ENCODE measurements at places on chromosomes 3 and 15. TPM values are rescaled to one million over a fixed set of nuclear protein-coding genes. Genes with fewer than 3 reads are reported as not detected.

DNA sequence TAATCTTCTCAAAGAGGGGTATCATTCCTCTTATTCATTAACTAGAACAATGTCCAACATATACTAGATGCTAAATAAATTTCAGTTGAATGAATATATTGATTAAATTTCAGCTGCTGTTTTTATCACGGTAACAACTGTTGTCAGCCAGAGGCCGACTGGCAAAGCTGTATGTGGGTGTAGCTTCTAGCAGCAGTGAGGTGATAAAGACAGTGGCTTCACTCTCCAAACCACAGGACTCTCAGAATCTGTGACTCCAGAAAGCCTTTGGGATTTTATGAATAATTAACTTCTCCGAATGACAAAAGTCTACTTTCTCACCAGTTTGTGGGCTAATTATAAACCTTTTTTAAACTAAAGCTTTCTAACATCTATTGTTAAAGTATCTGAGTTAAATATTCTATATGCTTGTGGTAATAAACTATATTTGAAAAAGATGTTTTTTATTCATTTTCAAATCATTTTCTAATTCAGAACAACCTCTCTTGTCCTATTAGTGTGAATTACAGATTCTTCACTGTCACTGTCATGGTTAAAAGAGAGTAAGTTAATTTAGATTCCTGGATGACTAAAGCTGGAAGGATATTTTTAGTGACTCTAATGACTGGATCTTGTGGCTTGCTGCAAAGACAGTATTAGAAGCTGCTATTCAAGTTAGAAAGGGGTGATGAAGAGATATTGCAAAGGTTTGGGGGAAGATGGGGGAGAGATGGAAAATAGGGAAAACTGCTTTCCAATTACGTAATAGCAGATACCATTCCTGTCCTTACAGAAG, 796.4 kb upstream of the ARPP21 start:
- DNase-seq = no peak

GRCh38 chr3:177201700-177202397, 4.6 kb upstream of the TBL1XR1 start:
- DNase-seq = no peak

DNA sequence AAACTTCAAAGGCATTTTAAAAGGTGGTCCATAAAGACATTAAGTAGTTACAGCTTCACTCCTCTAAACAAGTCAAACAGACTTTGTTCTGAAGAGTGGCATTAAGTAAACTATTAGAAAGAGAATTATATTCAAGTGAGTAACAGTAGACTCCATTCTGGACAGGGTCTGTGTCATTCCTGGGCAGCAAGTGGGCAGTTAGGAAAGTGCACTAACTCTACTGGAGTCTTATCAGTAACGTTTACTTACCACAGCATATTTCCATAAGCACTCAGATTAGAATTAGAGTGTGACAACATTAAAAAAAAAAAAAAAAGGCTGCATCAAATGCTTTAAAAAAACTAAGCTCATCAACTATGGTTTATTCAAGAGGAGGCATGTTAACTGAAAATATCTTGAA, 10.6 kb downstream of the UBR1 start:
- DNase-seq = no peak

DNA sequence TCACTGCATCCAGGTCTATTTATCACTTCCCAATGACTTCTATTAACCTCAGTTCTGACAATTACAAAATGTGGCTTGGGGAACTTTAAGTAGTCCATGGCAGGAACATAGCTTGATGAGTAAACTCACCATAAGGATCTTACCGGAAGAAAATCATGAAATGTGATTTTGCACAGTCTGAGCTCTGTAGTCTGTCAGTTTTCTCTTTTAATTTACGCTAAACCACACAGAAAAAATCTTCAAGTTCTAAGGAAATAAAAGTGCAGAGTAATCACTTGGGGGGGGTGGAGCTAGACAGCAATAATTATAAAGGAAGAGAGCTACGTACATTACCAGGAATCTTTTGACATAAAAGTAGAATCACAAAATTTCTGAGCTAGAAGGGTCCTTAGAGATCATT, 9.2 kb downstream of the TBC1D5 start:
- no peak for DNase-seq

XIRP1 gene
- 0.11 TPM for polyA plus RNA-seq

IL17RD gene
- polyA plus RNA-seq = 49.5 TPM
